ENCODE measurements at places on chromosomes 16 and 17.

- H3K4me3 ChIP-seq, result no peak overlapping the region
- 0 out of 2 replicates have a peak overlapping the region, but pooled peaks have one; percentile 26 for H3K27ac ChIP-seq
- H3K27me3 ChIP-seq, result no peaks in the 10 kb centered on the region
These were observed 14.8 kb downstream of the TAC4 start for GRCh38 chr17:49832840-49833599.

- no peak for DNase-seq
- no peaks in the 10 kb centered on the region for H3K36me3 ChIP-seq
- H3K4me1 ChIP-seq, result peaks cover 34% of the 10 kb centered on the region
- no peaks in the 10 kb centered on the region for H3K27me3 ChIP-seq
- peak overlapping the region; percentile 27 for H3K27ac ChIP-seq
These were observed 142.5 kb downstream of the PARN start for GRCh38 chr16:14487579-14487978.

DNA sequence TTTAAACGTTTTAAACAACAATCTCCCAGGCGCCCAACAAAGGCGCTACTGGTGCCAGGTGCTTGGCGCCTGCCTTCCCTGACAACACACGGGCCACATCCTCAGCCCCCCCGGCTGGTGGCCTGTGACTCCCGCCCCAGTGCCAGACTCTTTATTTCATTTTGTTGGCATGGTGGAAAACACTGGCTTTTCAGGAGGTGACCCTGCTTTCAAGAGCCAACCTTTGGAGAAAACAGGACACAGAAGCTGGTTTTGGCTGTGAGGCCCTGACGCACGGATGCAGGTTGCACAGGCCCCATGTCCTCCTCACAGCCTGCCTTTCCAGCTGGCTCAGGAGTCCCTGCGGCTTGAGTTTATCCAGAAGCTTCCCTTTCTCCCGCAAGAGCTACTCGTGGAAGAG lies 100.0 kb downstream of the METRNL start:
- H3K36me3 ChIP-seq, result no peaks in the 10 kb centered on the region
- DNase-seq, result no peak
- H3K4me3 ChIP-seq, result no peak overlapping the region
- H3K4me1 ChIP-seq, result no peaks in the 10 kb centered on the region
- H3K27ac ChIP-seq, result no peak overlapping the region

GRCh38 chr16:51762081-51762996 lies 611.3 kb upstream of the SALL1 start:
- no peak overlapping the region for H3K27ac ChIP-seq
- no peaks in the 10 kb centered on the region for H3K27me3 ChIP-seq
- H3K4me3 ChIP-seq, result peak overlapping the region; percentile 41
- DNase-seq, result peak; percentile 87
- H3K36me3 ChIP-seq, result no peaks in the 10 kb centered on the region

DNA sequence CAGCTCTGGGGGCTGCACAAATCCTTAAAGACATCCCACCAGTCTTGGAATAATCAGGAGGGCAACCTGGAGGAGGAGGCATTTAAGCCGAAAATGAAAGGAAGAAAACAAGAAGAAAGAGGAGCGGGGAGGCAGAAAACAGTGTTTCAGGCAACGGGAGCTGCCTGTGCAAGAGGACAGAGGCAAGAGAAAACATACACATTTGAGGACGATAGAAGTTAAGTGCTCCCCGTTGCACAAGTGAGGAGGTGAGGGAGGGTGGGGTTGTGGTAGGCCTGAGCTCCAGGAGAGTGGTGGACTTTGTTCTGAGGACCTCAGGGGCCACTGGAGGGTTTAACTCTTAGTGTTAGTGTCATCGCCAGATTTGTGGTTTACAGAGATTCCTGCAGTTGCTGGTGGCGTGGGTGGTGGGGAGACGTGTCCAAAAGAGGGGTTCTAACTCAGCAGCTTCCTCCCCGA lies 27.6 kb upstream of the CIBAR2 start:
- DNase-seq, result no peak
- no peak overlapping the region for H3K4me3 ChIP-seq
- H3K4me1 ChIP-seq, result peaks cover 7% of the 10 kb centered on the region

DNA sequence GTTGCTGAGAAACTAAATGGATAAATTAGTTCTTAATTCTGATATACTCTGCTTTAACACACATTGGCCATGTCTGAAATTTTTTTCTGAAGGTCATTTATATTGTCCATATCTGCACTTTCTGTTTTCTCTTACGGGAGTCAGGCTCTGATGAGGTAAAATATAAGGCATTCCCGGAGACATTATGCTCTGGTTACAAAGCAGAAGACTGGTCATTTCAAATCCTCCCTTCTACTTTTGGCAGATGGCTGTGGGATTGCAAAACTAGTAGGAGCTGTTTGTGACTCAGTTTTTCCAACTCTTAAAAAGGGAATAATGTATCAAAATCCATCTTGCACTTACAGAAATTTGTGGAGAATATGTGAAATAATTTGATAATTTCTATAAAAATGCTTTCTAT lies 92.2 kb upstream of the CPHXL start:
- no peaks in the 10 kb centered on the region for H3K4me1 ChIP-seq
- H3K27ac ChIP-seq, result no peak overlapping the region
- no peak for DNase-seq
- no peak overlapping the region for H3K4me3 ChIP-seq
- no peaks in the 10 kb centered on the region for H3K27me3 ChIP-seq
- H3K36me3 ChIP-seq, result no peaks in the 10 kb centered on the region

GRCh38 chr17:80695979-80696378 lies 151.3 kb downstream of the RPTOR start:
- H3K27ac ChIP-seq, result peak overlapping the region; percentile 69
- no peaks in the 10 kb centered on the region for H3K27me3 ChIP-seq
- H3K4me1 ChIP-seq, result peaks cover 12% of the 10 kb centered on the region

DNA sequence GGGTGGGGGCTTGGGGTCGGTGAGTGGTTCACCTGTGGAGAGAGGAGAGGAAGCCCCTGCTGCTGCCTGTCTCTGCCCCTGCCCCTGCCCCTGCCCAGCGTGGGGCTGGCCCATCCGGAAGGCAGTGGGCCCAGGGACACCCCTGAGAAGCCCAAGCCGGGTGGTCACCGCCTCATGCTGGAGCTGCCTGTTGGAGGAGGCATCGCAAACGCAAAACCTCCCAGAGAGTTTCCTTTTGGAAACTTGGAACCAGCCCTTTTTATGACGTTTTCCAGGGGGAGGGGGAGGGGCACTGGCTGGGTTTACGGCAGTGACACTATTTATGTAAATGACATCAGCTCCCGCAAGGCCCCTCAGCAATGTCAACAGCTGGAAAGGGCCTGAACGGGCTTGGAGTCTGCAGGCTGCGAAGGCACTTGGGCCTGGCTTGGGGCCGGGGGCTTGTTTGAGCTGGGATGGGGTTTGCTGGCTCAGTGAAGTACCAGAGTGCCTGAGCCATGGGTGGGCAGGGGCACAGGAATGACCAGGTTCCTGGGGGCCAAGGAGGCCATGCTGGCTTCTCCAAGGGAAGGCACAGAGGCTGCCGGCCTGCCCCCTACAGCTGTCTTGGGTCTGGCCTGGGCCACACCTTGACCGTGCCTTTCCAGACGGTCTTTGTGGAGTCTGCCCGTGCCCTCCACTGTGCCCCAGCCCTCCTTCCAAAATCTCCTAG lies 219.5 kb downstream of the NTN1 start:
- H3K27ac ChIP-seq, result no peak overlapping the region
- H3K4me1 ChIP-seq, result peaks cover 17% of the 10 kb centered on the region
- peaks cover 12% of the 10 kb centered on the region for H3K27me3 ChIP-seq
- peak overlapping the region; percentile 58 for H3K4me3 ChIP-seq
- H3K36me3 ChIP-seq, result no peaks in the 10 kb centered on the region

DNA sequence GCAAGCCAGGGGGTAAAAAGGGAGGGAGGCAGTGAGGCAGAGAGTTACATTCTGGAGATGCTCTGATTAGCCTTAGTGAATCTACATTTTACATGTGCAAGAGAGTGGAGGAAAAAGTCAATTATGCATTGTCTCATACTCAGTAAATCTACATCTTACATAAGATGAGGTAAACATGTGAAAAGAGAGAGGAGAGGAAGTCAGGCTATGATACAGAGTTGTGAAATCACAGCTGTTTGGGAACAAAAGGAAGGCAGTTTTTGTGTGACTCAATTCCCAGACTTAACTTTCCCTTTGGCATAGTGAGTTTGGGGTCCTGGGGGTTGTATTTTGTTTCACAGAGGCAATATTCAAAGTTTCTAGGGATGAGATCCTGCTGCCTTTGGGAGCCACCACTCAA lies 67.8 kb downstream of the GP2 start:
- H3K27ac ChIP-seq, result no peak overlapping the region
- H3K4me1 ChIP-seq, result peaks cover 18% of the 10 kb centered on the region
- H3K27me3 ChIP-seq, result no peaks in the 10 kb centered on the region

GRCh38 chr16:9340526-9341256 lies 249.2 kb downstream of the HAPSTR1 start:
- no peaks in the 10 kb centered on the region for H3K36me3 ChIP-seq
- no peaks in the 10 kb centered on the region for H3K27me3 ChIP-seq
- no peak for DNase-seq
- no peak overlapping the region for H3K27ac ChIP-seq

DNA sequence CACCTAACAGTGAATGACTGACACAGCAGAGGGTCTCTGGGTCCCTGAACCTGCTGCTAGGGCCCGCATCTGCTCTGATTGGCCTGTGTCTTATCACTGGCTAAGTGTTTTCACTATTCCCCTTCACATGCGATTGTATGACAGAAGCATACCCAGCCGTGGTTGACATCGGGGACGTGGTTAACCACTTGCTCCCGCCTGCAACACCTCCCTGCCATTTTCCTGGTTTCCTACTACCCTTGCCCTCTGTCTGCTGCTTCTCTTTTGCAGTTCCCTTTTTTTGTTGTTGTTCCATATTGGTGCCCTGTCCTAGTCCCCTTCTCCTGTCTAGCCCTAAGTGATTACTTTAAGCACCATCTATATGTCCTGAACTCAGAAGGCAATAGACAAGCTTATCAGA lies 177.0 kb downstream of the RGS9 start:
- peaks cover 8% of the 10 kb centered on the region for H3K4me1 ChIP-seq
- H3K36me3 ChIP-seq, result no peaks in the 10 kb centered on the region

- H3K4me3 ChIP-seq, result no peak overlapping the region
- DNase-seq, result peak; percentile 89
- H3K4me1 ChIP-seq, result no peaks in the 10 kb centered on the region
- no peak overlapping the region for H3K27ac ChIP-seq
- H3K27me3 ChIP-seq, result no peaks in the 10 kb centered on the region
- no peaks in the 10 kb centered on the region for H3K36me3 ChIP-seq
These were observed 60.0 kb upstream of the MPHOSPH6 start for GRCh38 chr16:82229800-82230619.

DNA sequence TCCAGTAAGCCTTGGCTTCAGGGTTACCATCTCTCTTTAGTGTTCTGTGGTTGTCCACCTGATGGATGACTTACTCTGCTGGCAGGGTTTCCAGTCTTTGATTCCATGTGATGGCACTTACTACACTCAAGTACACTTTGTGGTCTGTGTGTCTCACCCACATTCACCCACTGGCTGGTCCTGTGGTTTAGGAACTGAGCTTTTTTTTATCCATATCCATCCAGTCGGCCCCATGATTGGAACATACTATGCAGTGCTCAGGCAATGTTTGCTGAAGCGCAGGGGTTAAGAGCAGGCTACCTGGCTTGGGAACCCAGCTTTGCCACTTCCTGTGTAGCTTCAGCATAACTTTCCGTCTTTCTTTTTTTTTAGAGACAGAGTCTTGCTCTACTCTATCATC lies 2.8 kb upstream of the FUS start:
- peaks cover 4% of the 10 kb centered on the region for H3K36me3 ChIP-seq
- H3K4me3 ChIP-seq, result no peak overlapping the region
- H3K27me3 ChIP-seq, result no peaks in the 10 kb centered on the region

DNA sequence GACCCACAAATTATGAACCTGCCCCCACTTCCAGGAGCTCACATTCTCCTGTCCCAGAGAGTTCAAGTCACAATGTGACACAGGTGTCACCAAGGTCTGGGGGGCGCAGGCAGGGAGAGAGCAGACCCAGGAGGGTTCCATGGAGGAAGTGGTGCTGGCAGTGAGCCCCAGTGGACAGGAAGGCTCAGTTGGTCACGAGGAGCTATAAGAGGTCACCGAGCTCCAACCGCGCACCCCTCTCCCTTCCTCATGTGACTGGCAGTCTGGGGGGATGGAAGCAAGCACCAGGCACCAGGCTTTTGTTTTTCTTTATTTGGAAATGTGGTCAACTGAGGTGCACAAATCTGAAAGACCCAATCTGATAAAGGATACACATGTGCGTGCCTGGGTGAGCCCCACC lies 2.5 kb downstream of the ITGAD start:
- DNase-seq, result no peak
- H3K4me1 ChIP-seq, result no peaks in the 10 kb centered on the region
- H3K4me3 ChIP-seq, result no peak overlapping the region
- no peaks in the 10 kb centered on the region for H3K27me3 ChIP-seq
- H3K27ac ChIP-seq, result no peak overlapping the region

GRCh38 chr16:51155199-51155607 lies 4.1 kb upstream of the SALL1 start:
- peak overlapping the region; percentile 76 for H3K27ac ChIP-seq
- H3K4me3 ChIP-seq, result peak overlapping the region; percentile 94
- no peaks in the 10 kb centered on the region for H3K36me3 ChIP-seq
- DNase-seq, result peak; percentile 75
- H3K4me1 ChIP-seq, result peaks cover 27% of the 10 kb centered on the region

GRCh38 chr16:69187446-69188235 lies 677 bp downstream of the SNTB2 start:
- DNase-seq, result peak; percentile 60
- peak overlapping the region; percentile 93 for H3K4me3 ChIP-seq
- no peaks in the 10 kb centered on the region for H3K27me3 ChIP-seq
- no peaks in the 10 kb centered on the region for H3K36me3 ChIP-seq
- H3K27ac ChIP-seq, result no peak overlapping the region
- H3K4me1 ChIP-seq, result peaks cover 24% of the 10 kb centered on the region

DNA sequence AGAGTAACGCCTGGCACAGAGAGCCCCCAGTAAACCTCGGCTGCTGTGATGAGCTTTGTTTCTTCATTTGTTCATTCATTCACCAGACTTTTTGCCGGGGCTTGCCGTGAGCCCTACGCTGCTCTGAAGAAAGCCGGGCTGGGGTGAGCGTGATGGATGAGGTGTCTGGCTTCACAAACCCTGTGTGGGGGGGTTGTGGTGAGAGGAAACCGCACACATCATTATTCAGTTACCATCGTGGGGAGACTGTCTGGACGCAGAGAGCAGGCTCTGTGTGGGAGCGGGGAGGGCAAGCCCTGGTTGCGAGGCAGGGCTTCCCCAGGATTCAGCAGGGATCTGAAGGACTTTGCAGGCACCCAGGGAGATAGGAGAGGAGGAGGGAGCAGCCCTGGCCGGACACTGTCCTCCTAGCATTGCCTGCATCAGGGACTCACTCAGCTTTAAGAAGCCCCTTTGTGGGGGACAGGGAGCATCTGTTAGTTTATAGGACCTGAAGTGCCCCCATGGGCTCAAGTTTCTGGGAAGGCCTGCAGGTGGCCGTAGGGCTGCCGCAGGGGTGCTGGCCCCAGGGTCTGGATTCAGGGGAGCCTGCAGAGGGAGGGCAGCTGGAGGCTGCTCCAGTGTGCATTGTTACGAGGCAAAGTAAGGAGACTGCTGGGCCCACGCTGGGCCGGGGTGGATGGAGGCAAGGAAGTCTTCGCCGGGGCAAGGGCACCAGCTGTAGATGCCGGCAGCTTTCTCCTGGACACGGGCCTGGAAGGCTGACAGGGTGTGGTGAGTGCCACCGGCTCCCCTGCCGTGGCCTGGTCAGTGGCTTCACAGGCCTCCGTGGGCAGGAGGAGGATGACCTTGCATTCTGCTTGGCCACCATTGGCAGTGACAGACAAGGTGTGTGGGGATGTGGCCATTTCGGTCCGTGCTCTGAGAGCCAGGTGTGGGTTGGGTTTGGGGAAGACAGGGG lies 334.5 kb downstream of the SEC14L1 start:
- H3K36me3 ChIP-seq, result no peaks in the 10 kb centered on the region
- no peak for DNase-seq
- H3K27me3 ChIP-seq, result no peaks in the 10 kb centered on the region
- H3K27ac ChIP-seq, result no peak overlapping the region
- H3K4me1 ChIP-seq, result peaks cover 83% of the 10 kb centered on the region
- no peak overlapping the region for H3K4me3 ChIP-seq

- no peak overlapping the region for H3K4me3 ChIP-seq
- H3K27me3 ChIP-seq, result no peaks in the 10 kb centered on the region
- no peak for DNase-seq
- H3K27ac ChIP-seq, result no peak overlapping the region
These were observed 66.6 kb upstream of the AXIN2 start for GRCh38 chr17:65627891-65628643.

Data from GM23338 (cell line).